HS-5 (cell line): ENCODE measurements at places on chromosomes 4 and X.

DNA sequence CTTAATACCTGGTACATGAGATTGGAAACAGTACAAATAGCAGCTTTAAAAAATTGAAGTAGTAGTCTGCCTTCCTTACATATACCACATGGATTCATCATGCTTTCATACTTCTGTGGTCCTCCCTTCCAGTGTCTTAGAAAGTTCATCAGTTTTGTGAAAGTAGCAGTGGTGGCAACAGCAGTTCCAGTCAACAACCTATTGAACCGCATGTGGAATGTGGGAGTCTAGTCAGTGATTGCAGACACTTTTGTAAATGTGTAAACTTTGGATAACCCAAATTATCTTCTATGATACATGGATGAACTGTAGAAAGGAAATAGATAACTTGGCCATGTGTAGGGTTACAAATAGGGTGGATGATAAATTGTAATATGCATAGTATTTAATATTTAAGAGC, 34.1 kb downstream of the FNIP2 start:
- no peak for DNase-seq

GRCh38 chrX:22192419-22193060, 80.2 kb upstream of the CBLL2 start:
- peak; percentile 11 for DNase-seq

- DNase-seq = no peak
Observed at GRCh38 chr4:139077567-139078355, 62.2 kb downstream of the NOCT start.

DNA sequence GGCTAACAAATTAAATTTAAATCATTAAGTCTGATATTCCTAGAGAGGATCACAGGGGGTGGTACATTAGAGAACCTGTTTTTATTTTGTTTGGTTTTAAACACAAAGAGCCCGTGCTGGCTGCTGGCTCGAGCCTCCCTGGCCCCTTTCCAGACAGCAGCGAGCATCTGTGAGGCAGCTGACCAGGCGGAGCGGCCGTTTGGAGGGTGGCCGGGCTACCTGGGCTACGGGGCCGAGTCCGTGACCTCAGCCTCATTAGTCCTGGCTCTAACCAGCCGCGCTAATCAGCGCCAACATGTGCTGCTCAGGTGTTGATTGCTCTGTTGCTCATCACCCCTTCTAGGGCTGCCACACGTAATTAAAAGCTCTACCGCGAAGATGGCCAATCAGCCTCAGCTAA, 35.3 kb downstream of the DCTD start:
- no peak for DNase-seq

DNA sequence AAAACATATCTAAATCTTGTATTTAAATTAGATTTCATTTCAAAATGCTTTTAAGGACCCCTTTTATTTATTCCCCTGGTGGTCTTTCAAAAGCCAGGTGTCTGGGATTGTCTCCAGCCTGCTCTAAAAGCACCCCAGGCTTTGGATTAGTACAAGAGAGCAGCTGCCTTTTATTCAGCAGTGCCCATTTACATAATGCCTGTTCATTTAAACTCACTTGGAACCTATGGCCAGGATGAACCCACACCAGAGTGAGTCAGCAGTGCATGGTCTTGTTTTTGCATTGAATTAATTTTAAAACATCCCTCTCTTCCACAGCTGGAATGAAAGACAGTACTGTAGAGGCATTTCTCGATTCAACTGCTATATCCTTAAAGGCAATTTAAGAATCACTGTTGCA, 64.1 kb upstream of the TENM3 start:
- no peak for DNase-seq

- DNase-seq = no peak
Observed at GRCh38 chrX:124530803-124531202, 184.4 kb downstream of the SH2D1A start.

- DNase-seq = peak; percentile 80
Observed at GRCh38 chr4:100299046-100299840, 109.0 kb upstream of the DDIT4L start.

- DNase-seq = no peak
Observed at GRCh38 chr4:153114771-153115321, 89.4 kb upstream of the TRIM2 start.

- no peak for DNase-seq
Observed at GRCh38 chrX:119512146-119512800, 44.0 kb downstream of the SLC25A5 start.

GRCh38 chrX:35098419-35098818, 155.8 kb downstream of the FAM47B start:
- no peak for DNase-seq

DNA sequence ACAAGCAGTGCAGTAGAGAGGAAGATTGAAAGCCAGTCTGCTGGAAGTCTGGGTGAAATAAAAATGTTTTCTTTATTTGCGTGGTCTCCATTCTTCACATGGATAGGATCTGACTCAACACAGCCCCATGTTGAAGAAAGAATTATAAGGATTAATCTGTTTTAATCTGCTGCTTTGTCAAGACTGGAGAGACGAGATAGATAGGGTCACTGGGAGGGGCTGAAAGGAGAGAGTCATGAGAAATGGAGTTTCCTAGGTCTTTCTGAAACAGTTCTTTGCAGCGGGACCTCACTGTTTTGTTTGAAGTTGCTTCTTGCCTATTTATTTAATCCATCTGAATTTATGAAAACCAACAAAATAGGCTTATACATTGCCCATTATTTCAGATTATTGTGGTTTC, 32.4 kb upstream of the RHOH start:
- DNase-seq = no peak

GRCh38 chrX:1138476-1139184, 73.8 kb downstream of the CRLF2 start:
- DNase-seq = no peak

DNA sequence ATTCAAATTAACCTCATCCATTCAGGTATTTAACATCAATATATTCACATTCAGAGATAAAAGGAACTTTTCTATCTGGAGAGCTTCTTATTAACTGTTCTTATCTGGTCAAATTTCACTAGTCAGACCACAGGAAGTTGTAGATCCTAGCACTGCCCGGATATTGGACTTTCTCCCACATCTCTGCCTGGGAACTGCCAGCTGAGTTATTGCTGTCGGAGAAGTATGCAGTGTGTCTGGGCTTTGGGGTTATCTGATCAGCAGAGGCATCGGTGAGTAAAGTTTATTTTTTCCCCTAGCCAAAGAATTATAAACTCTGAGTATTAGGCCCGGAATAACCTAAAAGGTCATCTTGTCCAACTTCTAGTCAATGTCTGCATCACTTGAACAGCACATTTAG, 45.1 kb downstream of the OR13H1 start:
- DNase-seq = no peak

DNA sequence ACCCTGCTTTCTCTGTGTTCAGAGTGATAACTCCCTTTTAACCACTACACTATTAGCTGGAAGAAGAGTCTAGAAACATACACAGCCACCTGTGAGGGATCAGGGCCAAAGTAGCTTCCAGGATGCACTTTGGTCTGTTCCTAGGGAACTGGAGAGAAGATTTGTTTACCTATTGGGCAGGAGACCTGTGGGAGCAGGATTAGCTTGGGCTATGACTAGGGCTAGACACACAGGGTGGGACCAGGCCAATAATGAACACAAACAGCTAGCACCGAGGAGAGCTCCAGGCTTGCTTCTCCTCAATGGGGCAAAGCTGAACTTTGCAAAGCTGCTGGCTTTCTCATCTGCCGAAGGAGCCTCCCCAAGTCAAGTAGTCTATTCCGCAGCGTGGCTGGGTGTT, 24.4 kb upstream of the MAP7D3 start:
- no peak for DNase-seq

GRCh38 chr4:110850461-110851442, 227.9 kb upstream of the PITX2 start:
- DNase-seq = no peak
